ENCODE measurements at places on chromosomes 13 and 19.

DNA sequence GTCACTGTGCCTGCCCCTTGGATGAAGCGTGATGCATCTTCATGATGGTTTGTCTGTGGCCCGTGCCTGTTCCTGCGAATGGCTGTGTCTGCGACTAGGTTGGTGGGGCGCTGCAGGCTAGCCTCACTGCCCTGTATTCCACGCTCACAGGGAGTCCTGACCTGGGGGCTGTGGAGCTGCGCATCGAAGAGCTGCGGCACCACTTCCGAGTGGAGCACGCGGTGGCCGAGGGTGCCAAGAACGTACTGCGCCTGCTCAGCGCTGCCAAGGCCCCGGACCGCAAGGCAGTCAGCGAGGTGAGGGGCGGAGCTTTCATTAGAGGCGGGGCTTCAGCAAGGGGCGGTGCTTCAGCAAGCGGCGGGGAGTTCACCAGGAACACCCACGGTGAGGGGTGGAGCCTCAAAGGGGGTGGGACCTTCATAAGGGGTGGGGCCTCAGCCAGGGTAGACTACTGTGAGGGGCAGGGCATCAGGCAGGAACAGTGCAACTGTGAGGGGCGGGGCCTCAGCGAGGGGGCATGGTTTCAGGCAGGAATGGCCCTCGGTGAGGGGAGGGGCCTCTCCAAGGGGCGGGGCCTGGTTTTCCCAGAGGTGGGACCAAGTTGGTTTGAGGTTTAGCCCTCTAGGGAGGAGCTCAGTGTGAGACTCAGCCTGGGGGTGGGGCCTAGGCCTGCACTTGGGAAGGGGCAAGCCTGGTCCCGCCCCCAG lies 17.2 kb downstream of the PKN1 start:
- no peak for DNase-seq

- DNase-seq = no peak
These were observed 9.5 kb downstream of the SHANK1 start for GRCh38 chr19:50710094-50710493.

DNA sequence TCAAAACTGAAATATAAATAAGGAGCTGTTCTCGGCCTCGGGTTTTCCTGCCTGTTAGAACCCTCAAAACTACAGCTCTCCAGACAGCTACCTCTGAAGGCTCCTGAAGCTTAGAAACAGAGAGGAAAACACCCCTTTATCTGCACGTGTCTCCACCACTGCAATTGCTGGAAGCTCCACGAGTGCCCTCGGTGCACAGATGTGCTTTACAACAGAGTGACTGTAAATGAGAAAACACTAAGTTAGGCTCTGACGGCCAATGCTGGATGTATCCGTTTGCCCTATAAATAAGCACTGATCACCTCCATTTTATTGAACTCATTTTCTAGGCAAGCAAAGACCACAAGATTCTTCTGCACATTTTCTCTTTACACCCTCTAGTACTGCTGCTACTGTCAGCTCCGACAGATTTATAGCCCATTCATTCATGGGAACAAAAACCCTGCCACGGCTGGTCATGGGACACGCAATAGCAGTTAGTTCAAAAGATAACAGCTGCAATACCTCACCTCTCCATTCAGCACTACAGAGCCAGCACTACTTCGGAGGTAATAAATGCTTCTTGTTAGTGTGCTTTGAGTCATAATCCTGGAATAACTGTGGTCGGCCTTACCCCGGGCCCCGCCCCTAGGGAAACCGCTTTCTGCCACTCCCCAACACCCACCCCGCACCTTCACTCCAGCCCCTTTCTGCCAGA lies 241.1 kb upstream of the ZNF507 start:
- DNase-seq = no peak

- DNase-seq = no peak
These were observed 11.7 kb upstream of the FAM216B start for GRCh38 chr13:42769650-42770049.

DNA sequence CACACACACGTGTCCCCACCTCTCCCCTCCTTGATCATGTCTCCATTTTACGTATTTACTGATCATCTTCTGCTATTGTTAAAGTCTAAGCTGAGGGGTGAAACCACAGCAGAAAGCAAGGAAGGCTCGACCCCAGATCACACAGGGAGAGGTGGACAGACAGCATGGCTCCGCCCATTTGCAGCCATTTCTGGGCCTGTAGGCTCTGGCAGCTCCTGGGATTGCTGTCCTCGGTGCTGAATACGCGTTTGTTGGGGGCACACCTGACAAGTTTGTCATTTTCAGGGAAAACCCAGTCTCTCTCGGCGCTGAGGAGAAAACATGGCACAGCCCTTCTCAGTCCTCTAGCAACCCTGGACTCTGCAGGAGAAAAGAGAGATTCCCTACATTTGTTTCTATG lies 8.0 kb downstream of the TMEM86B start:
- no peak for DNase-seq

DNA sequence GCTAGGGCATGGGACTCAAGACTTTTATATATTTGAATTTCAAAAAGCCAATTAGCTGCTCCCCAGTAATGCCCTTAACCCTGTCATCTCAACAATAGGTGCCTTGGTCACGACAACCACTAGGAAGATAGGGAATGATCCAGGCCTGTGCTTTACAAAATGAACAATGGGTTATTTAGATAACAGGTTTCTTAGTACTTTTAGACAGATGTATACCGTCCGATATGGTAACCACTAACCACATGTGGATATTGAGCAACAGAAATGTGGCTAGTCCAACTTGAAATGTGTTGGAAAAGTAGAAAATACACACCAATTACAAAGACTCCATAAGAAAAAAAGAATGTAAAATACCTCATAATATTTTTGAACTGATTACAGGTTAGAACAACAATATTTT lies 201.2 kb downstream of the LHFPL6 start:
- no peak for DNase-seq

DNA sequence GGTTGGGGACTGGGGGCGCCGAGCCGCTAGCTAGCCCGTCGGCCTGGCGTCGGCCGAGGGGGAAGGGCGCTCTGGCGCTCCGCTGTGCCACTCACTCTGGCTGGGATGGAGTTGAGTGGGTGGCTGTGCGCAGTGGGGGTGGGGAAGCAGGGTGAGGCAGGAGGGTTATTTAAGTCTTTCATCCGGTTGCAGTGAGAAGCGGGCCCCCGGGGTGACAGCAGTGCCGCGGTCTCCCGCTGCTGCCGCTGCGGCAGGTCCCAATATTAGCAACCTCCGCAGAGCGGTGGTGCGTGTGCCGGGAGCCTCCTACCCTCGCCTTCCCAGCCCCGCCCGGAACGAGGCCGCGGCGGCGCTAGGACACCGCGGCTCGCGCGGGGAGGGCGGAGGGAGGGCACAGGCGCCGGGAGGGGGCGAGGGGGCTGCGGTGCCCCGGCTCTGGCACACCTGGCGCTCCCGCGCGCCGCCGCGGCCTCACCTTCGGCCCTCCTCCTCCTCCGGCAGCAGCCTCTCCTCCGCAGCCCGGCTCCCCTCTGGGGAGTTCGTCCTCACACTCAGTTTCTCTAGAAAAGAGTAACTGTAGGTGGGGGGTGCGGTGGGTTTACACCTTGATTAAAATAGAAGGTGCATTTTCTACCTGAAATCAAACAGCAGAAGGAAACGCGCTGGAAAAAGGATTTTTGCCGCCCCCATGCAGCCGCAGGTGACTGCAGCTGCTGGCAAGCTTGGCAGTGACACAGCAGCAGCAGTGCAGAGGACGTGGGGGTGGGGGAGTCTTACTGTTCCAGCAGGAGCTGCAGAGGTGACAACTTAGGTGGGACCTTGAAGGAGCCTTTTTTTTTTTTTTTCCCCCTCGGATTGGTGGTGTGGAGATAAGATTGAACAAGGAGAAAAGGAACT lies 4.5 kb downstream of the FGF9 start:
- peak; percentile 62 for DNase-seq

DNA sequence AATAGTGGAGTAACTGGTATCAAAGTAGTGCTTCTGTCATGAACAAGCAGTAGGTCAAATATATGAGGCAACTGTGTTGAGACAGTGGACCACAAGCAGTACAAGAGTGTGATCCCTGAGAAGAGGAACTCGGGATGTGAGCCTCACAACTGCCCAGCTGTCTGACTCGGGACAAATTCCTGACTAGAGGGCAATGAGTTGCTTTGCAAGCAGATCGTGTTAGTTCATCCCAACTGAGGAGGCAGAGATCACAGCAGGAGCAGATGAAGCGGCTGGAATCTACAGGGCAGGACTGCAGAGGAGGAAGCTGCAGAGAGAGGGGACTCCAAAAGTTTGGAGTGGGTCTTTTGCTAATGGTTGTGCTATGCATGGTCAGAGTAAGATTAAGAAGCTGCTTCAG lies 741.1 kb downstream of the DIAPH3 start:
- no peak for DNase-seq

GRCh38 chr13:97344265-97345175 lies 89.4 kb upstream of the RAP2A start:
- DNase-seq = peak; percentile 72

DNA sequence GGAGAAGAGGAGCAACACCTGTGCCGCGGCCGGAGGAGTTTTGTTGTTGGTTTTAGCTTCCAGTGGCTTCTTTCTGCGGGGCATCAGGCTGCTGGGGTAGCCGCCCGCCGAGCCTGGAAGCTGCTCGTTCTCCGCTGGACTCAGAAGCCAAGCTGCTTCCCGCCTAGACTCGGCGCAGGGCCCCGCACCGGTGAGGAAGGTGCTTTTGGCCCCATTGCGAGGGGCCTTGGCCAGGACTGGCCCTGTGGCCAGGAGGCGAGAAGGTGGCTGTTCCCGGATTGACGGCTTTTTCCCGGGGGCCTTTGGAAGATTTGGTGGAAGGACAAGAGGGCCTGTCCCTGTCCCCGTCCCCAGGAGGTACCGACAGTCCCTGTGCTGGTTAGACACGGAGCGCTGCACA lies 28.8 kb downstream of the CERS1 start:
- no peak for DNase-seq

GRCh38 chr13:28754698-28755545 lies 36.2 kb upstream of the SLC46A3 start:
- DNase-seq = peak; percentile 13

- DNase-seq = no peak
These were observed 20.1 kb upstream of the RAB20 start for GRCh38 chr13:110581506-110582185.

- DNase-seq = no peak
These were observed 14.9 kb downstream of the ZNF283 start for GRCh38 chr19:43842007-43842406.
